Hepatic stellate cell (primary cell): ENCODE measurements at places on chromosomes 2 and 18.

GRCh38 chr2:56337342-56337741, 153.6 kb downstream of the CCDC85A start:
- DNase-seq = no peak

DNA sequence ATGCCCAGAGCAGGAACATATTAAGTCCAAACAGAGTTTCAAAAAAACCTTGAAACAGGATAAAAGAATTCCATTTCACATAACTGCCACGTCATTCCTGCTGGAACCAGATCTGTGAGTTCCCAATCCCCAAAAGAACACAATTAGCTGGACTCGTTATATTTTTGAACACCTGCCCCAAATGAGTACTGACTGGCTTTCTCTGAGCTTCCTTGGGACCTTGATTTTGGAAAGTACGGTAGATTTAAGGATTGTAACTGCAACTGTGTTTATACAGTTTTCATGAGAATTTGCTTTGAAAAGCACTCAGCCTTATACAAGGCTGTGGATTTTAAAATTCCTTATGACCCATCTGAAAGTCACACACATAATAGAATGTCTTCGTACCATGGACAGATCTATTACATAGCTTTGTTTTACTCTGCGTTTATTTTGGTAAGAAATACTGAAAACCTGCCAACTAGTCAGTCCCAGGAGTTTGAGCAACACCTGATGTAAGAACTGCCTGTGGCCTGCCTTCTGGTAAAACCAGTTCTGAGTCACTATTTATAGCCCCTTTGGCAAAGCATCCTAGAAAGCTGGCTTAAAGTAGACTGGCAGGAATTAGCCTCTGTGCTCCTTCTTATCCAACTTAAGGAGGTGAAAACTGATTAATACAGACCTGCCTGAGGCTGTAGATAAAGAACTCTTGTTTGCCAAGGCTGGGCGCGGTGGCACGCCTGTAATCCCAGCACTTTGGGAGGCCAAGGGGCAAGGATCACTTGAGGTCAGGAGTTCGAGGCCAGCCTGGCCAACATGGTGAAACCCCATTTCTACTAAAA, 48.1 kb downstream of the MERTK start:
- peak; percentile 17 for DNase-seq

DNA sequence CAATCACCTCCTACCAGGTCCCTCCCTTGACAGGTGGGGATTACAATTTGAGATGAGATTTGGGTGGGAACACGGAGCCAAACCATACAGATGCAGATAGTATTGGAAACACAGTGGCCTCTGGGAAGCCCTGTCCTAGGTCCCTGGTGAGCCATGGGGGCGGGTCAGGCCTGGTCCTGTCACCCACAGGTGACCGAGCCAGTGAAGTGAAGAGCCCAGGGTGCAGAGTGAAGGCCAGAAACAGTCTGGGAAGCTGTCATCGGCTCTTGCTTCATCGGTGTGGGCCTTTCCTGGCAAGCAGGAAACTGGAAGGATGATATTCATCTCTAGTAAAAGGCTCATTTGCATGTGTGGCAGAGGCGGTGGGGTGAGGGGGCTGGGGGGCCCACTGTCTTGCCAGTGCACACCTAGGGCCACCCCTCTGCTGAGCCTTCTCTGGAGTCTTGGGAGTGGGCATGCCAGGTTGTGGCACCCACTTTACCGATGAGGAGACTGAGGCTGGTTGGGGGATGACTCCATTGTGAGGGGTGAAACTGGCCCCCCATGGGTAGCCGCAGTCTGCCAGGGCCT, 290.6 kb downstream of the NDUFA10 start:
- no peak for DNase-seq

- DNase-seq = peak; percentile 63
Observed at GRCh38 chr2:237227592-237228280, 142.0 kb downstream of the COPS8 start.
